ENCODE measurements at places on chromosomes 3 and 15.

DNA sequence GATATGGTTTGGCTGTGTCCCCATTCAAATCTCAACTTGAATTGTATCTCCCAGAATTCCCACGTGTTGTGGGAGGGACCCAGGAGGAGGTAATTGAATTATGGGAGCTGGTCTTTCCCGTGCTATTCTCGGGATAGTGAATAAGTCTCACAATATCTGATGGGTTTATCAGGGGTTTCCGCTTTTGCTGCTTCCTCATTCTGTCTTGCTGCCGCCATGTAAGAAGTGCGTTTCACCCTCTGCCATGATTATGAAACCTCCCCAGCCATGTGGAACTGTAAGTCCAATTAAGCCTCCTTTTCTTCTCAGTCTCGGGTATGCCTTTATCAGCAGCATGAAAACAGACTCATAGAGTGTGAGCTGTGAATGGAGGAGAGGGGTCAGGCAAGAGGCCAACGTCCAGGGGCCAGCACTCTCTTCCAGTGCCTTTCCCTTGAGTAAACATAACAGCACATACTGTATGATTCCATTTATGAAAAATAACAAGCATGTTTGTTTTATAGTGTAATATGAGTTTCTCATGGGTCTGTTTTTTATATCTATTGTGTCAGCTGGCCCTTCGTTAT is 16.3 kb upstream of the LCTL start:
- no peak for DNase-seq

DNA sequence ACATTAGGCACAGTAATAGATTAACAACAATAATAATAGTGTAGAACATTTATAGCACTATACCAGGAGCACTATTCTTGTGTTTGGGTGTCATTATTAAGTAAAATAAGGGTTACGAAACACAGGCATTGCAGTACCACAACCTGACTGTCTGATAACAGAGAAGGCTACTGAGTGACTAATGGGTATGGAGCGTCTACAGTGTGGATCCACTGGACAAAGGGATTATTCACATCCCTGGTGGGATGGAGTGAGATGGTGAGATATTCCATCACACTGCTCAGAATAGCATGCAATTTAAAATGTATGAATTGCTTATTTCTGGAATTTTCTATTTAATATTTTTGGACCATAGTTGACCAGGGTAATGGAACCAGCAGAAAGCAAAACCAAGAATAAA is 18.2 kb downstream of the MINDY4B start:
- no peak for DNase-seq

- no peak for DNase-seq
These were observed 847.7 kb downstream of the ROBO2 start for GRCh38 chr3:77887611-77888010.

GRCh38 chr3:184368586-184369183 is 7.2 kb downstream of the POLR2H start:
- DNase-seq = no peak

DNA sequence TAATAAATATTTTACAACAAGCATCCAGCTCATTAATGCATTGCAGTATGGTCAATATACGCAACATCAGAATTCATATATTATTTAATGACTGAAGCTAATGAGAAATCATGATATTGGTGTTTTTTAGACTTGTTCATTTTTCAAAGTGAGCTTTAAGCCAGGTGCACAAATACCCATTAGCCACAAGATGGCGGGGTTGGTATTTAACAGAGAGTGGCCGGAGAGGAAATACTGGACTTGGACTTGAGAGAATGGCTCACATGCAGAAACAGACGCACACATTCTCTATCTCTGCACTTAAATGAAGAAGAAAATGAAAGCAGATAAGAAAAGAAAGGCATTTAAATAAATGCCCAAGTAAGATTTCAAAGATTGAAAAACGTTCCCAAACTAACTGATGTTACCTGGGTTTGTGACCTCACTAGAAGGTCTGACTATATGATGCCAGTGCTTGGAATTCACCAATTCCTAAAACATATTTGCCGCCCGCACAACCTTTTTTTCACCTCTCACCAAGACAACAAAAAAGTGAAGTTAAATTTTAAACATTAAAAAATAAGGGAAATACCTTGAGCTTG is 21.2 kb upstream of the CRBN start:
- DNase-seq = no peak

DNA sequence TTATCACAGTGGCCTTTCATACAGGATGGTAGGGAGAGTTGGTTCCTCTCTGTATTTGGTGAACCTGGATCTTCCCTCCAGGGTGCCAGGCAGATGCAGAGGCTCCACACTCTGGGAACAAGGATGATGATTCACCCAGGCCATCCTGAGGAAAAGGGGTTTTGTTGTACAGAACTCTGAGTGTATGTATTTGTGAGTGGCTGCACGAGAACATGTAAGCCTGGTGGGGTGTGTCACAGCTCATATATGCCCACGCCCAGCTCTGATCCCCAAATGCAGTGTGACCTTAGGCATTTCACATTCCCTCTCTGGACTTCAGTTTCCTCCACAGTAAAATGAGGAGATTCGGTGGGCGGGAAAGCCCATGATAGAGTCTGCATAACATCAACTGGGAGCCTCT is 11.6 kb upstream of the CILP start:
- DNase-seq = no peak

DNA sequence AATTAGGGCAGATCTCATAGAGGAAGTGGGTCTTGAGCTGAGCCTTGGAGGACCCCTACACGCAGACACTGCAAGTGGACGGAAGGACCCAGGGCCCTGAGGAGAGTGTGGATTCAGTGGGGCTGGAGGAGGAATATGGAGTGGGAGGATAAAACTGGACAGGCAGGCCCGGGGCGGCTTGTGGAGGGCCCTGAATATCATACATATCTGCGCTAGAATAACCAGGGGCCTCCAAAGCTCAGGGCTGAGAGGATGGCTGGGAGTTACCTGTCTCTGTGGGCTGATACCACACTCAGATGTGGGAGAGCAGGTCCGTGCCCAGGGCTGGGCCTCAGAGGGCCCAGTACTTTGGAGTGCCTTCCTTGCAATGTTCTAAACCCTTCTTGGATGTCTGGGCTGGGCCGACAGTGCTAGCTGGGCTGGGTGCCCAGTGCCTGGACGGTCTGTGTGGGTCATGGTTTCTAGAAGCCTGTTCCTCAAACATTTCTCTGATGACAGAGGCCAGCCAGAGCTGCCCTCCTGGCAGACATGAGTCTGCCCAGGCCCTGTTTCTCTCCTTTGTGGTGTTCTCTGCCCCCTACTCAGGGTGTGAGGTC is 29.6 kb downstream of the CHRD start:
- DNase-seq = no peak

DNA sequence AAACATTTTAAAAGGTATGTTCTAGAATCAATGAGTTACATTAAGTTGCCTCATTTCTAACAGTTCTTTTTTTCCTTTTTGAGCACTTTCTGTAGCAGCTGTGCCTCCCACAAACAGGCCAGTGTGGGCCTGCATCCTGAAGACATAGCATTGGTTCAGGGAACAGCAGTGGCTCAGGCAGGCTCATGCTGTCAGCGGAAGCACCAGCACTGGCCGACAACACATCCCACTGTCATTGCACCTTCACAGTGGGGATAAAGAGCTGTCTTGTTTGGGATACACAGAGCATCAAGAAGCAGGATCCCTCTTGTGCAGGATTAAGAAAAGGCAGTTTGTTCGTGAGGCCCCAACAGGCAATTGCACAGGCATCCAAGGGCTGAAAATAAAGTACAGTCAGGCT is 123.3 kb downstream of the MOBP start:
- DNase-seq = no peak

DNA sequence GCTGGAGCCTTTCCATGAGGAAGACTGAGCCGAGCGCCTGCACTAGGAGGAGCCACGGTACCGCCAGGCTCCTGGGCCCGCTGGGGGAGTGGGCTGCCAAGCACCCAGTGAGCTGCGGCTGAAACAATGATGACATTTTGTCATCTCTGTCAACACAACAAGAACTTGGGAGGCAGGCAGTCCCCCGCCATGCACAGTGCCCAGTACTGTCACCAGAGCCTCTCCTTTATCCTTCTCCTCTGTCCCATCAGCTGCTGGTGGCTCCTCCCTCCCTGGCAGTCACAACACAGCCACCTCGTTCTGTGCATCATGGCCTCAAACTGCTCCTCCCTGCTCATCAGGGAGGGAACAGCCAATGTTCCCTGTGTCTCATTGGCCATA is 34.0 kb upstream of the PCSK6 start:
- DNase-seq = peak; percentile 42

- DNase-seq = no peak
These were observed 57.2 kb downstream of the MB21D2 start for GRCh38 chr3:192860454-192860853.

DNA sequence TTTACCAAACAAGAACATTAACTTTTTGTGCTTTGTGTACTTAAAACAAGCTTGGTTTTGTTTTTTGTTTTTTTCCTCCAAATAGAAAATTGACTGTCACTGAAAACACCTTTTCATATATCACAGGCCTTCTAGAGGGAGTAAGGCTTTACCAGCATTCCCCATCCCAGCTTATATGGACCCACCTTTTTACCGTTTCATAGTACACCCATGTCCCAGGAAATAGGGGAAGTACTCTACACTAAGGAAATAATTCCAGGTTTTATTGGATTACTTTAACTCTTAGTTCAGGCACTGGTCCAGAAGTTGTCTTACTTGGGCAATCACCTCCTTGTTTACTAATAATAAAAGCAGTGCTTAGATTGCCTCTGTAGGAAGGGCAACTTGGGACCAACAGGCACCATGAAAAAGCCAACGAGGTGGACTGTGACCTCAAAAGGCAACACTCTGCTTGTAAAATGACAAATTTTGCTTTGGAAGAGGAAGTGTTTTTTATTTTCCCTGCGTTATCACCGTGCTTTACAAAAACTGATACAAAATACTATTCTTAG is 26.2 kb downstream of the HMG20A start:
- no peak for DNase-seq

DNA sequence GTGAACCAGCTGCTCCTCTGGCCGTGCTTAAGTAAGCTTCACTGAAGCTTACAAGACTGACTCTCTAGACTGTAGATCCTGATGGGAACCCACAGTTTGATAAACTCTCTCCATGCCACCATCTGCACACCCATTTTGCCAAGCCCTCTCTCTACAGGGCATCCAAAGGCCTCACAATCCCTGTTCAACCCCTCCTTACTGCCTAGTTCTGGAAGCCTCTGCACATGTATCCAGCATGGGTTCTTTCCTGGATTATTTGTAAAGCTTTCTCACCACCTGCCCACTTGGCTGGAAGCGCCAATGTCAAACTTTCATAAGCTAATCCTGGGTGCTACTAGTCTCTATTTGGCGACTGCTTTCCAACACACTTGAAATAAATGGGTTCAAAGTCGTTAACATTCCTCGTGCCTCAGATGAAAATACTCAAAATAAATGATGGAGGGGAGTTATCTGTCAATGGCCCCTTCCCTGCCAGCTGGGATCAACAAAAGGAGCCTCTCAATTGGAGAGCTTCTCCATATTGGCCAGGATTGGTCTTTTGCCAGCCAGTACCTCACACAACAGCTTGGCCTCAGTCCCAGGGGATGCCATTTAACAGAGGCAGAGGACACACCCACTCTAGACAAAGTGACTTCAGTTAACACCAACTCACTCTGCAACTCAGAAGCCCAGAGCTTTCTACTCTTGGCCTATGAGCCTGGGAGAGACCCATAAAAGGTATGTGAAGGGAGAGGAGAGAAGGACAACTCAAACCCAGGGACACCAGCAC is 48.1 kb downstream of the SH3BP5 start:
- DNase-seq = no peak

GRCh38 chr3:53552730-53553129 is 58.3 kb downstream of the CACNA1D start:
- DNase-seq = no peak

DNA sequence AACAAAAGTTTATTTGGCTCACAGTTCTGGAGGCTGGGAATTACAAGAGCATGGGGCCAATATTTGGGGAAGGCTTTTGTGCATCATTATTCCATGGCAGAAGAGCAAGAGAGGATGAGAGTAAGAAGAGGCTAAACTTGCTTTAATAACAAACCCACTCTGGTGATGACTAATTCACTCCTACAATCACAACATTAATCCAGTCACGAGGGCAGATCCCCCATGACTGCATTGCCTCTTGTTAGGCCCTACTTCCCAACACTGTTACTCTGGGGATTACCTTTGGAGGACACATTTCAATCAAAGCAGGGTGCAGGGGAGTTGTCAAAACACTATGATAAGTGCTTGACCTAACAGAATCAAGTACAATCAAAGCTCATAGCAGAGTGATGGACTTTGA is 181.7 kb downstream of the BBX start:
- no peak for DNase-seq

DNA sequence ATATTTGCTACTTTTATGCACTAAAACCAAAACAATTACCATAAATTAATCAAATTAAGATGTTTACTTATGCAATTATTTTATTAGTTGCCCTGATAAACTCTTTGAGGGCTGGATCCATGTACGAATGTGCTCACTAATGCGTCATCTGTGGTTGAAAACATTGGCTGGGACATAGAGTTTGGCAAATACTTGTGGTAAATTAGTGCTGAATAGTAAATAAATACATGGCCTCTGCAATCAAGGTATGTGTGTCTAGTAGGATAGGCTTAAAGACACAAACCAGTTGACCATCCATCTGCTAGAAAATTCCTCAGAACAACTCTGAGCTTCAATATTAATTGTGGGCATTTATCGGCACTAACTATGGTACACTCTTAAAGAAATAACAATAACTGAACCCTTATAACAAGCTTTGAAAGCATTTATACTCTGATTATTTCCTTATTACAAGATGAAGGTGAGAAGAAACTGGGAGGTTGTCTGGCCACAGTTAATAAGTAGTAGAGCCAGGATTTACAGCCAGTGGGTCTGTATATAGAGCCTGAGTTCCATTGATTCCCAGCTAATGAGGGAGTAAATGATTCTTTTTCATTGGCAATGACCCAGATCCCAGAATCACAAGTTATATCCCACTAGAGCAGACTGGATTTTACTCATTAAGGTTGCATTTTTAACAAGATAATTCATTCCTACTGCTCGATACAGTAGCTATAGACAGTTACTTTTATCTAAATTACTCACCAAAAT is 169.5 kb upstream of the CNTN6 start:
- no peak for DNase-seq

GRCh38 chr3:64163755-64164148 is 61.5 kb downstream of the PRICKLE2 start:
- DNase-seq = no peak

DNA sequence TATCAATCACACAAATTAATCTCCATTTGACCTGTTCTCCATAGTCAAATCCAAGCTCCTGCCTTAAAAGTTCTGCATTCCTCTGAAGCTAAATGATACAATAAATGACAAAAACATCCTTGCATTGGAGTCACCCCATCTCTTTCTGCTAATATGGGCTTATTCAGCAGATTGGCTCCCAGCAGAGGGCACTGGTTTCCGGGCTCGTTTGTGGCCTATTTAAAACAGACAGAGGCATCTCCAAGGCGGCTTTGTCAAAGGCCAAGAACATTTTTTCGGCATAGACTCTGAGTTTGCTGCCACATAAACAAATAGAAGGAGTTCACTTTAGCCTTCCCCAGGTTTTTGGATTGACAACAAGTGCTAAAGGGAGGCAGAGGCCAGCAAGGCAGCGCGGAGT is 204.4 kb upstream of the RASGRP1 start:
- no peak for DNase-seq

All from ascending aorta (tissue), 2 donors.